Fibroblast of lung (primary cell): ENCODE measurements at places on chromosomes 5 and 9. TPM values are rescaled to one million over a fixed set of nuclear protein-coding genes. Genes with fewer than 3 reads are reported as not detected.

DNA sequence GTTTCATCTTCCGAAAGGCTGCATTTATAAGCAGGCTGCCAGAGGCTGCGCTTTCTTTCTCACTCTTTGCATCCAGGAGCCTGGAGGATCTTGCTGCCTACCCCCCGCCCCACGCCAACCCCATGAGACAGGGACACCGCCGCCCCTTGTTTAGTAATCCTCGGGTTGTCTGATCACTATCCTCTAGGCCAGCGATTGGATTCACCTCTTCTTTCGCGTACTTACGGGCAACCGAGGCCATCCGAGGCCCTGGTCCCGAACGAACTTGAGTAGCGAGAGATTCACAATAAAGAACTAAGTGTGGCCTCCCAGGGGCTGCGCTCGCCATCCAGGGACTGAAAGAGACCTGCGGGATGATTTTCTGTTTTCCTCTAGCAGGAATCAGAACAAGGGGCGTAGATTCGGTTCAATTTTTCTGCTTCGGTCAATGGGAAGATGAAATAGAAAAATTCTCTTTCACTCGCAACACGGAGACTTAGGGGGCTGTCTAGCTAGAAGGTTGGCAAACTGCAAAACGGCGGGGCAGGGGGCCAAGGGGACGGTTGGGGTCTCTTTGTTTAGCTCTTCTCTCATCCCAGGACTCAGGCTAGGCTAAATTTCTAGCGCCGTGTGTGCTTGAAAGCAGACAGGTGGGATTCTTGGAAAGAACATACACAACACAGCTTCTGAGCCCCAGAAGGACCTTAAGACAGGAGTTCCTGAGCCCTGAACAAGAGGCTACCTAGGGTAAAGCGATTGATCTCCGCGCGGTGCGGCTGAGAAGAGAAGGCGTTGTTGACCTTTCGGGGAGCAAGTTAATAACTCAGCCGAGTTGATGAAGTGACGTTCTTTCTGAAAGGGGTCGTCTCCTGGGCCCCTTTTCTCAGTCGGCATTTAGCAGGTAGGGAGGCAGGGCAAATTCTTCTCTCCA, 5.8 kb upstream of the ISL1 start:
- no peak for DNase-seq

- DNase-seq: peak; percentile 57
Measured at GRCh38 chr5:132422720-132423437, 53.4 kb downstream of the SLC22A5 start.

DNA sequence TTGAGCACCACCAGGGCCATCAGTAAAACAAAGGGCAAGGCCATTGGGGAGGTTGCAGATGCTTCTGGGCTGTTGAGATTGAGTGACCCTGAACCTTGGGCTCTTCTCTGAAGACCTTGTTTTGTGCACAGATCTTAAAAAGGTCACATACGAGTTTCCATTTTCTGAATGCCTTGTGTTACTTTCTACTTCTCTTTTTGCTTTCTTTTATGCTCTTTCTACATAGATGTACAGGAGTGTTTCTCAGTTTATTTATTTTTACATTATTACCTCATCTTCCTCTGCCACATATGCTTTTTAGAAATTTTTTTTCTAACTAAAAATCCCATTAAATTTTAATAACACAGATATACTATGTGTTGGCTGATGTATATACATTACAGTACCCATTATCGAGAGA, at the start of gene IFNA5:
Gene IFNA5, minus strand, starts transcription at position 101 of the 400 bp plus-strand sequence. Its CDS starts 57 bp downstream, at position 44.
- no peak for DNase-seq

GRCh38 chr9:86486891-86487837, 133.0 kb upstream of the TUT7 start:
- peak; percentile 85 for DNase-seq

DNA sequence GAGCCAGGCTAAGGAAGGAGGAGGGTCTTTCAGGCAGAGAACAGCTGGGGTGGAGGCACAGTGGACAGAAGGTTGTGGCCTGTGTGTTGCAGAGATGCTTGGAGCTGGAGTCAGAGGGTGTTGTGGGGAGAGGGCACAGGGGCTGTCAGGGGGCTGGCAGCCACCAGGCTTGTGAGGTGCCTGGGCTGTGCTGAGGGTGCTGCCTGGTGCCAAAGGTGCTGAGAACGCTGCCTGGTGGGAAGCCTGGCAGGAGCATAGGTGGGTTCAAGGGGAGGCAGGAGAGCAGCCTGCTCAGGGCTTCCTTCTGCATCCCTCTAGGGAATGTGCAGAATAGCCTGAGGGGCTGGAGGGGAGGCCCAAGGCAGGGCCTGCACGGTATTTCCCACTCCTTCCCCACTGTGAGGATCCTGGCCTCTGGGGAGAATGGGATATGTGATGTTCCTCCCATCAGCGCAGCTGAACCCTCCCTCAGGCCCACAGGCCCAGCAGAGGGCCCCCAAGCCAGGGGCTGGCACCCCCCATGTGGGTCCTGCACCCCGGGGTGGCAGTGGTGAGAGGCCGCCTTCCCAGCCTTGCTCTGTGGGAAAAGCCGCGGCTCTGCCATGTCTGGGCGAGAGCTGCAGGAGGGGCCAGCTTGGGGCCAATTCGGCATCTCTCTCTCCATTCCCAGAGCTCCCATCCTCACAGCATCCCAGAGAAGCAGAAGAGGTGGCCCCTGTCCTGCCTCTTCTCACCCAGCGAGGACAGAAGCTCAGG, 76.3 kb downstream of the CACNA1B start:
- no peak for DNase-seq

DNA sequence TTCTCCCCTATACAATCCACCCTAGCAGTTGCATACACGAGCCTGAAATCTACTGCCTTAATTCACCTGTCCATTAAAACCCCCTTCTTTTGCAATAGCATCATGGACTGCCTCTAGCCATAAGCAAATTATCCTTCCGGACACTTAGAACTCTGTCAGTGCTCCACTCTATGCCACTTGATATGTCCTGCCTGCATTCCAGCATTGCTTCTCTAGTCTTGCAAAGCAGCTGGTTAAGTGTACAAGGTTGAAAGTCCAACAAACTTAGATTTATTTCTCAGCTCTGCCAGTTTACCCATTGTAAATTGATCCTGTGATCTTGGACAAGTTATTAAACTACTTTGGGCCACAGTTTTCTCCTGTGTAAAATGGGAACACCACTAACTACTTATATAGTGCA, 197.9 kb downstream of the EPB41L4A start:
- no peak for DNase-seq

DNA sequence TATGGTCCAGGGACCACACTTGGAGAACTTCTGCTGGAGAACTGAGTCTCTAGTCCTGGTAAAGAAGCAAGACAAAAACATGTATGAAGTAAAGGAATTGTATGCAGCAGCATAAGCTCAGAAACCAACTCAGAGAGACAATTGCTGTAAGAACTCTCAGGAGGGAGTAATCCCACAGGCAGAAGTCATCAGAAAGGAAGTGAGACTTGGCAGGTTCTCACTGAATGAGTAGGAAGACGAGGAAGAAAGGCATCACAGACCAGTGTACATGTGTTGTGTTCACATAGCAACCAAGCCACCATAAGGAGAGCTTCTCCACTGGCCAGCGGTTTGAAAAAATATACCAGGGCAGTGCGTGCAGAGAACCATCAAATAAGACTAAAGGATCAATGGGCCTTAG, 57.9 kb upstream of the FST start:
- peak; percentile 84 for DNase-seq

- peak; percentile 99 for DNase-seq
Measured at GRCh38 chr5:132387640-132388117, 18.2 kb downstream of the SLC22A5 start.

The IL3 gene
- polyA plus RNA-seq: not detected in 2 replicates

The LCN9 gene
- not detected in 2 replicates for polyA plus RNA-seq

The SETX gene
- polyA plus RNA-seq: 27.3 and 31.5 TPM in 2 replicates

The ANKRD31 gene
- 0.05 and 0.06 TPM in 2 replicates for polyA plus RNA-seq
